ENCODE measurements at places on chromosomes 1 and 21.
A peak's percentile ranks its signal among the peaks of the same experiment; 100 is the strongest.

DNA sequence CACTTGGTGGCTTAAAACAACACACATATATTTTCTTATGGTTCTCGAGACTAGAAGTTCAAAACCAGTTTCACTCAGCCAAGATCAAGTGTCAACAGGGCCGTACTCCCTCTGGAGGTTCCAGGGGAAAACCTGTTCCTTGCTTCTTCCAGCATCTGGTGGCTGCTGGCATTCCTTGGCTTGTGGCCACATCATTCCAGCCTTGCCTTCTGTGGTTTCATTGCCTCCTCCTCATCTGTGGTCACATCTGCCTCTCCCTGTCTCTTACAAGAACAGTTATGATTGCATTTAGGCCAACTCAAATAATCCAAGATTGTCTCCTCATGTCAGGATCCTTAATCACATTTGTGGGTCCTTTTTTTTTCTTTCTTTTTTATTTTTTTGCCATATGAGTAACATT, 240.7 kb upstream of the HOOK1 start:
- no peak for DNase-seq

GRCh38 chr1:163562355-163562754, 240.6 kb downstream of the NUF2 start:
- DNase-seq, result no peak

- DNase-seq, result no peak
These were observed 3.7 kb downstream of the SMYD3 start for GRCh38 chr1:246503341-246503740.

DNA sequence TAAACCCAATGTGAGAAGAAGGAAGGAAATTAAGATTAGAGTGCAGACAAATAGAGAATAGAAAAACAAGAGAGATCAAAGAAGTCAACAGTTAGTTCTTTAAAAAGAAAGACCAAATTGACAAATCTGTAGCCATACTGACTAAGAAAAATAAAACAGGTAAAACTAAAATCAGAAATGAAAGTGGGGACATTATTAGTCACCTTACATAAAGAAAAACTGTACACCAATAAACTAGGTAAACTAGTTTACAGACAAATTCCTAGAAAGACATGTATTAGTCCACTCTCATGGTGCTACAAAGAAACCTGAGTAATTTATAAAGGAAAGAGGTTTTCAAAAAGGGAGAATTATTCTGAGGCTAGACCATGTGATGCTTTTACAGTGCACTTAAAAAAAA, 22.3 kb downstream of the BLZF1 start:
- no peak for DNase-seq

DNA sequence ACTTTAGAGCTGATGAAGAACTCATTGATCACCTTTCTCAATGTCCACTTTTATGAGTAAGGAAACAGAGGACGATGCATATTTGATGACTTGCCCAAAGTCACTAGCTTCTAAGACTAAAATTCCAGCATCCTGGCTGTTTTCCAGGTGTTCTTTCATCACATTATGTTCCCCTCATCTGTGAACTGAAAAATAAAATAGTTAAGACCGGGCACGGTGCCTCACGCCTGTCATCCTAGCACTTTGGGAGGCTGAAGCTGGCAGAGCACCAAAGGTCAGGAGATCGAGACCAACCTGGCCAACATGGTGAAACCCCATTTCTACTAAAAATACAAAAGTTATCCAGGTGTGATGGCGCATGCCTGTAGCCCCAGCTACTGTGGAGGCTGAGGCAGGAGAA, 297.5 kb downstream of the DUSP10 start:
- DNase-seq, result no peak

- no peak for DNase-seq
These were observed 10.5 kb downstream of the FOXJ3 start for GRCh38 chr1:42324398-42325013.

GRCh38 chr1:244341455-244342450, 110.0 kb downstream of the ADSS2 start:
- peak; percentile 70 for DNase-seq

DNA sequence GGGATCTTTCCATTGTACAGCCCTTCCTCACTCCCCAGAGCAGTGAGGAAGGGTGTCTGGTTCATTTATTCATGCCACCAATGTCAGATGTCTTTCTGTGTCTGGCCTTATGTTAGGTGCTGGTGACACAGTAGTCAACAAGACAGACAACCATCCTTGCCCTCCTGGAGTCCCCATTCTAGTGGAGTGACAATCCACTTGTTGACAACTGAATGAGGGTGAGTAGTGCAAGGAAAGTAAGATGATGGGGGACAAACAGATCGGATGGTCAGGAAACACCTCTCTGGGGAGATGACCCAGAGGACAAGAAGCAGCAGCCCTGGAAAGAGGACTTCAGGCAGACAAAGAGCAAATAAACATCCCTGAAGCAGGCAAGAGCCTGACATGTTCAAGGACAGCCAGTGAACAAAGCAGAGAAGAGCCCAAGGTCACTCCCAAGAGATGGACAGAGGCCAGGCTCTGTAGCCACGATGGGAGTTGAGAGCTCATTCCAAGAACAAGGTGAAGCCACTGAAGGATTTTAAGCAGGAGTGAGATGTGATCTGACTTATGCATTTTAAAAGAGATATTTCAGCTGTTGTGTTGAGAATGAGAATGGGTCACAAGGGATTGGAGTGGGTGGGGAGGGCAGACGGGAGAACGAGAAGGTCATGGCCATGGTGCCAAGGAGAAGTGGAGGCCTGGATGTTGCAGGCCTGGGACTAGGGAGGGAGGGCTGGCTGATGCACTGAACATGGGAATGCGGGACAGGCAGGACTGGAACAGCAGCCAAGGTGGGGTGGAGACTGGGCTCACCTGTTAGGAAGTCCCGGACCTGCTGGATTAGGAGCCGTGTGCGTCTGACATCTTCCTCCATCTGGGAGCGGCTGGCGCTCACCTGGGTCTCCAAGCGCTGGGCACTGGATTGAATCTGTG, 30.2 kb downstream of the LAMB3 start:
- no peak for DNase-seq

GRCh38 chr1:38153778-38154470, 107.3 kb upstream of the POU3F1 start:
- DNase-seq, result peak; percentile 29

DNA sequence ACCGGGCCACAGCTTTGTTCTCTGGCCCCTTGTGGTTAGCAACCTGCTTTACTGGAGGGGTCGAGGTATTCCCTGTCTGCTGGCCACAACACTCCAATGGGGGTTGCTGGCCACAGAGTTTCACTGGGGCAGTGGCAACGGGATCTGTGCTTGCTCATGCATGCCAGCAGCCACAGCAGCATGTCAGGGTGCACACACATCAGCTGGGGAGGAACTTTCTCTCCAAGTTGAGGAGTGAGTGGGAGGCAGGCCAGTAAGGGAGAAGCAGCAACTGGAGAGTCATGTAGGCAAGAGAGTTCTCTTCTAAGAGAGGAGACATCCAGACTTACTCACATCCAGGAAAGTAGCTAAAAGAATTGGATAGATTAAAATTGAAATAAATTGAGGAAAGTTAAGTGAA, 38.0 kb downstream of the SAMD13 start:
- DNase-seq, result no peak

GRCh38 chr1:156258859-156259258, 11.0 kb upstream of the PAQR6 start:
- no peak for DNase-seq

GRCh38 chr1:75588779-75589475, 22.0 kb downstream of the SLC44A5 start:
- no peak for DNase-seq

DNA sequence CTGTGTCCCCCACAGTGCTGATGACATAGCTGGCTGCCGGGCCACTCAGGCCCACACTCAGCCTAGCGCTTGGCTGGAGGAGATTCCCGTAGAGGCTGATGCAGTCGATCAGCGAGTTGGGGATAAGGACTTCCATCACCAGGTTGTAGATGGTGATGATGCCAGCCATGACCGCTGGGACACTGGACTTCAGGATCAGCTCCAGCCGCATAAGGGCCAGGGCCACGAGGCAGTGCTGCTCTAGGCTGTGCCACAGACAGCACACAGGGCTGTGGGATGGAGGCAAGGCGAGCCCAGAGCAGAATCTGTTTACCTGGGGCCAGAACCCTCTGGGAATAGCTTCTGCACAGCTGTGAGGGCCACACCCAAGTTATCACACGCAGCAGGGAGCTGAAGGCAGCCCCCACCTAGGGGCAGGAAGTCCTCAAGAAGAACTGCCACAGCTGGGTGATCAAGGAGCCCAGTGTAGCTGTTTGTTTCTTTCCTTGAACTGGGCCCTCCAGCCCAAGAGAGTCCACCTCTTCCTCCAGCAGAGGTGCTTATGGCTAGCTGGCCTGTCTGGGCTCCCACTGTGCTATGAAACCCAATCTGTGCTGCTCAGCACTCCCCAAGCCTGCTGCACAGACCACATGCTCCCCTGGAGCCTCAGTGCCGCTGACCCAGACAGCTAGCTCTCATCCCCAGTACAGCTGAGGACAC, 6.2 kb downstream of the SLC2A1 start:
- DNase-seq, result no peak

- peak; percentile 29 for DNase-seq
These were observed 33.8 kb upstream of the RCAN3 start for GRCh38 chr1:24468685-24469316.

DNA sequence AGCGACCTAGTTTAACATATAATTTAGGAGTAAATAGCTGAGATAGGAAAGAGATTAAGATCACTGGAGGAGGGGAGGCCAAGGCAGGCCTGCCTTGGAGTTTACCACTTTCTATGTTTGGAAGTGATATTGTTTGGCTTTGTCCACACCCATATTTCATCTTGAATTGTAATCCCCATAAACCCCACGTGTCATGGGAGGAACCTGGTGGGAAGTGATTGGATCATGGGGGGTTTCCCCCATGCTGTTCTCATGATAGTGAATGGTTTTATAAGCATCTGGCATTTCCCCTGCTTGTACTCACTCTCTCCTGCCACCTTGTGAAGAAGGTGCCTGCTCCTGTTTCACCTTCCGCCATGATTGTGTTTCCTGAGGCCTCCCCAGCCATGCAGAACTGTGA, 58.3 kb upstream of the ARTN start:
- no peak for DNase-seq

- DNase-seq, result no peak
These were observed 33.7 kb downstream of the GNB1 start for GRCh38 chr1:1857096-1857703.

All from NCI-H1105 treated with DMSO at 0.1 percent for 48 hours (cell line).